ENCODE measurements at places on chromosomes 16 and 17. TPM values are rescaled to one million over a fixed set of nuclear protein-coding genes. Genes with fewer than 3 reads are reported as not detected.

- no peak for DNase-seq
Measured at GRCh38 chr16:46775214-46775613, 27.1 kb upstream of the MYLK3 start.

DNA sequence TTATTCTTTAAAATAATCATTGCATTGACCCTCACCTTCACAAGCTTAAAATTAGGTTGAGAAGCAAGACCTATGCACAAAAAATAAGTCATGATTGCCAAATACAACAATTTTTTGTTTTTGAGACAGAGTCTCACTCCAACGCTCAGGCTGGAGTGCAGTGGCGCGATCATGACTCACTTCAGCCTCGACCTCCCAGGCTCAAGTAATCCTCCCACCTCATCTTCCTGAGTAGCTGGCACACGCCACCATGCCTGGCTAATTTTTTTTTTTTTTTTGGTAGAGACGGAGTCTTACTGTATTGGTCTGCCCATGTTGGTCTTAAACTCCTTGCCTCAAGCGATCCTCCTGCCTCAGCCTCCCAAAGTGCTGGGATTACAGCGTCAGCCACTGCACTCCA is 24.2 kb downstream of the ZNF652 start:
- no peak for DNase-seq

The TP53TG3 gene
- not detected for total RNA-seq

DNA sequence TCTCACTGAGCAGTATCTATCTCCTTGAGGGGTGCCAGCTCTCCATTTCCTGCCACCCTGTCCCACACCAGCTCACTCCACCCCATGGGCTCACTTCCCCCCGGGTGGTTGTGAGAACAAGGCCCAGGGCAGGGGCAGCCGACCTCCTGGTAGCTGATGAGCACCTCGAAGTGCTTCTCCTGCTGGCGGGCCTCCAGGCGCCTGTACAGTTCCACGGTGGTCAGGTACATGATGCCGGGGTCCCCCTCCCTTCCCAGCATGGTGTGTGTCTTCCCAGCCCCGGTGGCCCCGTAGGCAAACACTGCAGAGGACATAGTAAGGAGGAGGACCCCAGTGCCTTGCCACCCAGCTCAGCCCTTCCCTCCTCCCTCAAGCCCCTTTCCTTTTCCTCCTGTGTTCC is 12.5 kb downstream of the KIF18B start:
- DNase-seq: no peak

GRCh38 chr17:78502611-78503148 is 74.5 kb downstream of the DNAH17 start:
- DNase-seq: no peak
